ENCODE measurements at places on chromosomes 2 and 18.

DNA sequence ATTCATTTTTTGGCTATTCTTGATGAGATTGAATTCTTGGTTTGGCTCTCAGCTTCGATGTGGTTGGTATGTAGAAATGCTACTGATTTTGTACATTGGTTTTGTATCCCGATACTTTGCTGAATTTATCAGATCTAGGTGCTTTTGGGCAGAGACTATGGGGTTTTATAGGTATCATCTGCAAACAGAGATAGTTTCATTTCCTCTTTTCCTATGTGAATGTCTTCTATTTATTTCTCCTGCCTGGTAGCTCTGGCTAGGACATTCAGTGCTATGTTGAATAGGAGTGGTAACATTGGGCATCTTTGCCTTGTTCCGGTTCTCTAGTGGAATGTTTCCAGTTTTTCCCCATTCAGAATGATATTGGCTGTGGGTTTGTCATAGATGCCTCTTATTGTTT, 5.5 kb upstream of the TACR1 start:
- DNase-seq, result no peak

DNA sequence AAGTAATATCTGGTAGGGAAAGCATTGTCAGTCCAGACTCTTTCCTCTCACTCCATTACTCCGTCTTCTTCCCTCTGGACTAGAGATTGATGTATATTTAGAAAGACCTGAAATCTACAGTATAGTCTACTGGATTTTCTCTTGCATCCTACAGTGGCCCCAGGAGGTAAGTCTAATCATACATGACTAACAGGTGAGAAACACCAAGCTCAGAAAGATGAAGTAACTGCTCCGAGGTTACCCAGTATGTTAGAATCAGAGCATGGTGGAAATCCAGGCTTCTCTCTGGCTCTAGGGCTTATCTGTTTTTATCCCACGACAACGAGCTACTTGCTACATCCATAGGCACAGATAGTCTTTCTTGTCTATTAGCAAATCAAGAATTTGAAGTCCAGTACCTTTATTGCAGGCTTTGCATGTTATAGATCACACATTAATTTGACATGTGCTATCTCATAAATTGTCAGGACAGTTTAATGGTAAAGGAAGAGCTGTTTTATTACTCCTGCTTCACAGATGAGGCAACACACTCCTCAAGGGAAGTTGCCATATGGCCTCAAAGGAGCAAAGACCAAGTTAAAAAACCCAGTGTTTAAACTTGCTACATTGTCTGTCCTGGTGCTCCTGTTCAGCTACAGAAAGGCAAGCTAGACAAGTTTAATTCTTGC, 484.3 kb downstream of the THSD7B start:
- DNase-seq, result no peak

- DNase-seq, result no peak
Observed at GRCh38 chr2:9232886-9233285, 26.3 kb downstream of the ASAP2 start.

- no peak for DNase-seq
Observed at GRCh38 chr2:235495373-235496238, 1.8 kb downstream of the AGAP1 start.

- no peak for DNase-seq
Observed at GRCh38 chr2:126275098-126275497, 380.9 kb upstream of the GYPC start.

GRCh38 chr2:25279091-25279651, 62.6 kb downstream of the DNMT3A start:
- no peak for DNase-seq

GRCh38 chr2:233092432-233093165, 32.5 kb downstream of the INPP5D start:
- no peak for DNase-seq

DNA sequence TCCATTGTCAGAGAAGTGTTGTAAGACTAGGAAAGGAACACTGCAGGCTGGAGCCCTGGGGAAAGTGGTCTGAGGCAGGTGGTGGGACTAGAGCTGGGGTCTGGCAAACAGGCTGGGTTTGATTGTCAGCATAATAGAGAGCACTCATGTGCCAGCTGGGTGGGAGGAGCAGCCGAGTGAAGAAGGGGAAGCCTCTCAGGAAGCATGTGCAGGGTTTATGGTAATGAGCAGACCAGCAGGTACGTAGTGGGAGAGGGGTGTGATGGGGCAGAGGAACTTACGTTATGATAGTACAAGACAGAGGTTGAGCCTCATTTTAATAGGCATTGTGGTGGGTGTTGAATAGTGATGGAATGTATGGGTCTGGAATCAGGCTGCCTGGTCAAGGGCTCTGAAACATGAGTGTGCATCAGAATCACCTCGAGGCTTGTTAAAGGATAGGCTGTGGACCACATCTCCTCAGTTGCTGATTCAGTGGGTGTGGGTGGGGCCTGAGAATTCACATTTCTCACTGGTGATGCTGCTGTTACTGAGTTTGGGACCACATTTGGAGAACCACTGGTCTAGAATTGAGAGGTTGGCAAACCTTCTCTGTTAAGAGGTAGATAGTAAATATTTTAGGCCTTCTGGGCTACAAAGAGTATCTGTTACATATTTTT, 1.7 kb upstream of the MGAT5 start:
- DNase-seq, result no peak

DNA sequence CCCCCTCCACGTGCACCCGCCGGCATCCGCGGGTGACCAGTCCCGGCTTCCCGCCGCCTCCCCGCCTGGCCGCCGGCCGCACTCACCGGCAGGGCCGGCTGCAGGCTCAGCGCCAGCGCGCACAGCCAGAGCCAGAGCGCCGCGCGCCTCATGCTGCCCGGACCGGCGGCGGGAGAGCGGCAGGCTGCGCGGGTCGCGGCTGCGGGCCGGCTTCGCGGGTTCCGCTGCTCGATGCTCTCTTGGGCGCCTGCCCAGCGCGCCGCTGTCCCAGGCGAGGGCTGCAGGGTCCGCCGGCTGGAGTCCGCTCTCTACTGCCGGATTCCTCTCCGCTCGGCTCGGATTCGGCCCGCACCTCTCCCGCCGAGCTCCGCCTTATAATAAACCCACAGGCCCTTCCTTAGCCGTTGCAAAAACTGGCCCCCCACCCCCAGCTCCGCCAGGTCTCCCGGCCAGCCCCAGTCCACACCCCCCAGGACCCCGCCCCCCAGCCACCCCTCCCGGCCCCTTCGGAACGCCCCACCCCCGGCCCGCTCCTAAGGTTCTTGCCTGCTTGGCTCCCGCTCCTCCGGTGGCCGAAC, at the start of gene SDC1:
Gene SDC1 (minus strand): TSS at position 415 of the 578 bp plus-strand sequence. CDS start 263 bp downstream, at position 152.
- DNase-seq, result no peak

DNA sequence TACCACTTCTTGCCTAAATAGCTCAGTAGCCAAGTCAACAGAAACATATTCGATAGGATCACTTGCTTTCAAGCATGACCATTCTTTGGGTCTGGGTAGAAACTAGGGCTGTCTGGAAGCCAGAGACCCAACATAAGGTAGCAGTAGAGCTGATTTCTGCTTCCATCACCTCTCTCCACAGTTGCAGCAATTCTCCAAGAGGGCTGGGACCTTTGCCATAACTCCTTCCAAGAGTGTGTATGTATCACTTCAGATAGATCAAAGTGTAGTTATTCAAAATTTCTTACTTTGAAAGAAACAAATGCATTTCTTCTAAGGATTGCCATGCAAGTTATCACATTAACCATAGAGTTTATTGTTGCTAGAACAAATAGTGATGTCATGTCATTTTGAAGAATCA, 172.0 kb upstream of the GALNT5 start:
- no peak for DNase-seq

DNA sequence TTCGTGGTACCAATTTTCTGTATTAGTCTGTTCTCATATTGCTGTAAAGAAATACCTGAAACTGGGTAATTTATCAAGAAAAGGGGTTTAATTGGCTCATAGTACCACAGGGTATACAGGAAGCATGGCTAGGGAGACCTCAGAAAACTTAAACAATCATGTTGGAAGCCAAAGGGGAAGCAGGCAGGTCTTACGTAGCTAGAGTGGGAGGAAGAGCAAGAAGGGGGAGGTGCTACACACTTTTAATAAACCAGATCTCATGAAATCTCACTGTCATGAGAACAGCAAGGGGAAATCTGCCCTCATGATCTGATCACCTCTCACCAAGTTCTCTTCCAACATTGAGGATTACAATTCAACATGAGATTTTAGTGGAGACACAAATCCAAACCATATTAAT, 226.8 kb upstream of the TPO start:
- no peak for DNase-seq
